ENCODE measurements at places on chromosomes 5 and 9. TPM values are rescaled to one million over a fixed set of nuclear protein-coding genes. Genes with fewer than 3 reads are reported as not detected.

Gene RAB3C
- total RNA-seq = not detected

Gene IFNA5
- total RNA-seq = not detected

Gene IFNK
- not detected for total RNA-seq

Gene GTF2H2C
- total RNA-seq = 31.3 TPM

Gene FCN1
- total RNA-seq = not detected

Gene SPATA6L
- under 0.01 TPM for total RNA-seq

Gene SHC3
- 3.9 TPM for total RNA-seq

Gene PAEP
- not detected for total RNA-seq

Gene DBN1
- total RNA-seq = 224 TPM

Gene SLC30A5
- 35.7 TPM for total RNA-seq

Gene MACIR
- total RNA-seq = 6.4 TPM
